ENCODE measurements at places on chromosomes 7 and 10.

DNA sequence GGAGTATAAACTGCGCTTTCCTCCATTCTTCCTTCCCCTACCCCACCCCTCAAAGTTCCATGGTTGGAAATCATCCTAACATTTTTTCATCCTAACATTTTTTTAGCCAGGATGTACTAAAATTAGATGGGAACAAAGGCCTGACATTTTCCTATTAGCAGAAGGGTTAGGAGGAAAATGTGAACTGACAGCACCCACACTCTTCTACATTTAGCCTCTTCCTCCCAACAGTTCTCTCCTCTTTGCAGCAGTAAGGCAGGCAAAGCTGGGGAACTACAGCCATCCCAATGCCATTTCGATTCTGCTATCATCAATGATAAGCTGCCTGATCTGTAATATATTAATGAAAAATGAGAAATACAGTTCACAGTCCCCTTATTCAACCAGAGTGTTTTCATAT, 11.4 kb upstream of the FAM53B start:
- no peak for DNase-seq

GRCh38 chr7:26603631-26604030, 260.8 kb downstream of the SKAP2 start:
- DNase-seq: no peak

DNA sequence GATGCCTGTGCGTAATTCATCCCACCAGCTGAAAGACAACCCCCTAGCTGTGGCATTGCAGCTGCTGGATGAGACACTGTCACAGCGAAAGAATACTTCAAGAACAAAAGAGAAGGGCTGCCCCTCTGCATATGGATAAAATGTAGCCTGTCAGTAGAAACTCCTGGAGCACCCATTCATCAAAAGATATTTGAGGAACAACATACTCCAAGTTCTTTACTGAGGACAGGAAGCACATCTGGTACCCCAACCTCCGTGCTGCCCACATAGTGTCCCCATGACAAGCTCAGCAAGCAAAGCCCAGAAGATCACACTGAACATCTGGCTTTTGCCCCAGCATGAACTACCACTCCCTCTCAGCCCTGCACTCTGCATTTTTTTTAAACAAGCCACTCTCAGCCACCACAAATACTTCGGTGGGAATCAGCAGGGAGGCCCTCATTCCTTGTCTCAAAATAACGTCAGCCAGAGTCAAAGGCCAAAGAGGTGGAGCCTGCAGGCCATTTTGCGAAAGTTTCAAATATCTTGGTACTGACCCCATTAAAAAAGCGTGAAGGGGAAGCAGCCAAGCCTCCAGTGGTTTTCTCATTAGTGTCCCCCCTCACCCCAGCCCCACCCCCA, 1.7 kb downstream of the CREB3L2 start:
- DNase-seq: no peak

DNA sequence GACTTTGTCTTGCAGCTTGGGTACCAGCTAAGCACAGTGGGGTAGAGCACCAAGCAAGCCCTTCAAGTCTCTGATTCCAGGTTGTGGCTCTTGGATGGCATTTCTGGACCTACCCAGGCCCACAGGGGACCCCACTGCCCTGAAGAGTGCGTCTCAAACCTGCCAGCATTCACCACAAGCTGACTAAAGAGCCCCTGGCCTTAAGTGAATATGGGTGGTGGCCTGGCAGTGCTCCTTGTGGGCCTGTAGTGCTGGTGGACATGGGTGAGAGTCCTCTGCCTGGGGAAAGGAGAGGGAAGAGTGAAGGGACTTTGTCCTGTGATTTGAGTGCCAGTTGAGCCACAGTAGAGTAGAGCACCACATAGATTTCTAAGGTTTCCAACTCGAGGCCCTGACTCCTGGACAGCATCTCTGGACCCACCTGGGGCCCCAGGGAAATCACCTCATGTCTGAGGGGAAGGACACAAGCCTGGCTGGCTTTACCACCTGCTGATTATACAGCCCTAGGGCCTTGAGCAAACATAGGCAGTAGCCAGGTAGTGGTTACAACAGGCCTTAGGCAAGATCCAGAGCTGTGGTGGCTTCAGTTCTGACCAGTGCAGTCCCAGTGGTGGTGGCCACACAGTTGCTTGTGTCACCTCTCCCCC, 23.7 kb downstream of the GSDME start:
- no peak for DNase-seq

DNA sequence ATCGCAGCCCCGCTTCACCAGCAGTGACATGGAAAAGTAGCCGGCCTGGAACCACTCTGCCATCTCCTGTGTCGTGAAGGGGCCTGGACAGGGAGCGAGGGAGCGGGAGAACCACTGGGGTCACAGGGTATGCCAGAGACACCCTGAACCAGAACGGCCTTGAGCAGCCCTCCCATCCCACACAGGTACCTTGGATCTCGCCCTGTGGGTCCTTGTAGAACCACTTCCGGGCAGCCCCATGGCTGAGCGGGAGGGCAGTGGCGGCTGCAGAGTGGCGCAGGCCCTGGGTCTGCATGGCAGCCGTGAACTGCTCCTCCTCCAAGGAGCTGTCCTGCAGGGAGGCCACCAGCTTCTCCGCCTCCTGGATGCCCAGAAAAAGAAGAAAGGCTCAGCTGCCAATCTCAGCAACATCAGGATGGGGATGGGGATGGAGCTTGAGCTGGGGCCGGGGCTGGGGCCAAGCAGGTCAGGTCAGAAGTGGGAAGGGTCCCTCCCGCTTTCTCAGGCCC, 9.5 kb downstream of the GIGYF1 start:
- no peak for DNase-seq

DNA sequence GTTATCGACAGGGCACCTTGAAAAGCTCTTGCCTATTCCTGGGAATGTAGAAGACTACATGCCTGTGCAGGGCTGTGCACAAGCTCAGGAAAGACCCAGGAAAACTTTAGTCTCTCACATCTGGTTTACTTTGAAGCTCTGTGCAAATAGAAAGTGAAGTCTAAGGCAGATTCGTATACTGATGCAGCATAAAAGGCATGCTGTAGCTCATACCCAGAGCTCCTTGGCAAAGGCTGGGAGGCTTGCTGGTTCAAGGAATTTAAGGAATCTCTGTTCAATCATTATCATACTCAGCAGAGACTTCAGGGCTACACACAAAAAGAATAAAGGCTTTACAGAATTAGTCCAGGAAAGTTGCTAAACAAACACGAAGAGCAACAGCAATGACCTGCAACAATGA, 192.0 kb downstream of the OTUD1 start:
- no peak for DNase-seq

GRCh38 chr10:101073631-101074030, 11.8 kb downstream of the KAZALD1 start:
- DNase-seq: no peak

DNA sequence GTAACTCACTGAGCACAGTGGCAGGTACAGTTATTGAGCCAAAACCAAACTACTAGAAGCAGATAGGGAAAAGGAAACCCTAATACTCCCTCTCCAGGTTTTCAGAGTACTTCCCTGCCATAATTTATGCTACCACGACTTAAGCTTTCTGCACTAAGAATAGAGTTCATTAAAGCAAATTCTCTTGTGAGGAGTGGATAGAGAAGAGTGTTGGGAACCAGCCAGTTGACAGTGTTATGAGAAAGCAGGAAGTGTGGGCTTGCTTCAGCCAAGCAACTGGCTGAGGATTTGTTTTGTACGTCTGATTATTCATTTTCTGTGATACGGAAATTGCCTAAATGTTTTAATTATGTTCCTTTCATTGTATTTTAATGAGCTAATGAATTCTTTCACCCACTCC, 280.5 kb downstream of the KIF20B start:
- no peak for DNase-seq

DNA sequence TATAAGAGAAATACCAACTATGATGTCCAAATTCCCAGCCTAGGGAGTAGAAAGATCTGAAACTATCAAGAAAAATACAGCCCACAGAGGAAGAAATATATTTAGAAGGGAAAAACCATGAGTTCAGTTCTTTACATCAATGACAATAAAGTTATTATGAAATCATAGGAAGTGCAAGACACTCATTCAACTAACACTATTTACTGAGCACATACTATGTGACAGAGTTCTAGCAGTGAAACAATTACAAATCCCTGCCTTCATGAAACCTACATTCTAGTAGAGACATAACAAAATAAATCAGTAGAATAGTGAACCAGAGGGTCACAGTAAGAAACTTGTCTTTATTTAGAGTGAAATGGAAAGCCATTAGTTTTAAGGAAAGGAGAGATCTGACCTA, 2.1 kb downstream of the NDUFA5 start:
- no peak for DNase-seq

- DNase-seq: no peak
These were observed 27.1 kb upstream of the NKX6-2 start for GRCh38 chr10:132813001-132813401.

- no peak for DNase-seq
These were observed 6.0 kb downstream of the WDR37 start for GRCh38 chr10:1061930-1062774.

DNA sequence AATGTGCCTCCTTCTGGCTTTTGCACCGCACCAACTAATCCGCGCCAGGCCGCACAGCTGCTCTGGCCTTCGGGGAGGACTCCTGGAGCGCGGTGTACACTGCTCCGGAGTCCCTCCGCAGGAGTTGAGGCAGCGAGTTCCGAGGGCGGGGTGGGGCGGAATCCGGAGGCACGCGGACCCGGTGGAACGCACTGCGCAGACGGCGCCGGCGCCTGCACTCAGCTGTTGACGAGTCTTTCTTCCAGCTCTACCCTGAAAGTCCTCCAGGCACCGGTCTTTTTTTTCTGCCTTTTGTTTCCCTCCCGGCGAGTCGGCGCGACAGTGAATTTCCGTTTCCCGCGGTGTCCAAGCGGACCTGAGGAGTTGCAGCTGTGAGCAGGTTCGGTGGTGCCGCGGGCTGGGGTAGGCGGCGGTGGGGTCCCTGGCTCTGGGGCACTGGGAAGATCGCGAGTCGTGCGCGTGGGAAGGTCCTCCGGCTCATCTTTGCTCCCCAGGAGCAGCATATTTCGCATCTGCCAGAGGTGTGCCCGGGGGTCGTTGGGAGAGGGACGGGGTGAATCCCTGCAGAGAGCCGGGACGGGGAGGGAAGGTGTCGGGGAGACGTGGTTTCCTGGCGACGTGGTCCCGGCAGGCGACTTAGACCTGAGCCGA, 44.1 kb downstream of the SFTPD start:
- no peak for DNase-seq

- DNase-seq: no peak
These were observed 63.2 kb downstream of the GFRA1 start for GRCh38 chr10:116209781-116210180.

DNA sequence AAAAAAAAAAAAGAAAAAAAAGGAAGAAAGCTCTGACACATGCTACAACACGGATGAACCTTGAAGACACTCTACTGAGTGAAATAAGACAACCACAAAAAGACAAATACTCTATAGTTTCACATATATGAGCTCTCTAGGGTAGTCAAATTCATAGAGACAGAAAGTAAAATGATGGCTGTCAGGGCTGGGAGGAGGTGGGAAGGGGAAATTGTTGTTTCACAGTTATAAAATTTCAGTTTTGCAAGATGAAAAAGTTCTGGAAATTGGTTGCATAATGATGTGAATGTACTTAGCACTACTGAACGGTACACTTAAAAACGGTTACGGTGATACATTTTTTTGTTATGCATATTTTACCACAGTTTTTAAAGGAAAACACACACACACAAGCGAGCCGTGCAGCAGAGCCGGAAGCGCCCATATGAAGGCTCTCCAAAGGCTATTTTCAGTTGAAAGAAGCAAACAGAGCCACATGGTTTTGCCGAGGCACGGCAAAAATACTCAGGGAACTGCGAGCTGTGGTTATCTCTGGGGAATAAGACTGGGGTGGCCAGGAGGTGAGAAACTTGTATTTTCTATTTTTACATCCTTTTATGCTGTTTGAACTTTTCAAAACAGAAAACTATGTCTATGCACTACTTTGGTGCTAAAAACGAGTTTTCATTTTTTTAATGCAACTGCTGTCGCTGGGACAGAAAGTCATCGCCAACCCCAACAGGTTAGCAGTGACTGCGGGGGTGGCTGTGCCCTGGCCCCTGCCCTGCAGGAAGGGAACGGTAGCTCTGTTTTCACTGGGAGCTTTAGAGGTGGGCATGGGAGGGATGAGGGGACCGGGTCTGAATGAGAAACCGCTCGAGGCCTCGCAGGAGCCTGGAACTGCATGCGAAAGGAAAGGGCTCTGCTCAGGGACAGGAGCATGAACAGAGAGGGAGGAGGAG, 132.9 kb downstream of the OAT start:
- DNase-seq: no peak

- DNase-seq: no peak
These were observed 46.3 kb downstream of the PDK4 start for GRCh38 chr7:95549818-95550529.

Measured in cortex of kidney (tissue), 1 donor.